Suppressor macrophage treated with lipopolysaccharide for 1 hour (primary cell): ENCODE measurements at places on chromosomes 12 and 14.

DNA sequence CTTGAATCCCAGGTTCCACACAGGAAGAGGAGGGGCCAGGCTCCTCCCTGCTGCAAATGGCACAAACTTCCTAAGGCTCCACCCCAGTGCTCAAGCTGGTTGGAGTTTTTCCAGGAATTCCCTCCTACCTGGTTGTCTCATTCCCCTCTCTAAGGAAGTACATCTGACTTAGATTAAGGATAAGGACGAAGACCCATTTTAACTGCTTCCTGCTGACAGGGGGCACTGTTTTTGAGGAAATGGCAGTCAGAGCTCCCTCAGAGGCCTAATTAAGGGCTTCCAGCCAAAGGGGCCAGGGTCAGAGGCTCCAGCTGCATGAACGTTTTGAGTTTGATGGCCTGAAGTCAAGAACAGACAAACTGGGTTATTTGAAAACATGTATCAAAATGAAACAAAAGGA, 1084.7 kb downstream of the SLC6A15 start:
- no peak for DNase-seq

DNA sequence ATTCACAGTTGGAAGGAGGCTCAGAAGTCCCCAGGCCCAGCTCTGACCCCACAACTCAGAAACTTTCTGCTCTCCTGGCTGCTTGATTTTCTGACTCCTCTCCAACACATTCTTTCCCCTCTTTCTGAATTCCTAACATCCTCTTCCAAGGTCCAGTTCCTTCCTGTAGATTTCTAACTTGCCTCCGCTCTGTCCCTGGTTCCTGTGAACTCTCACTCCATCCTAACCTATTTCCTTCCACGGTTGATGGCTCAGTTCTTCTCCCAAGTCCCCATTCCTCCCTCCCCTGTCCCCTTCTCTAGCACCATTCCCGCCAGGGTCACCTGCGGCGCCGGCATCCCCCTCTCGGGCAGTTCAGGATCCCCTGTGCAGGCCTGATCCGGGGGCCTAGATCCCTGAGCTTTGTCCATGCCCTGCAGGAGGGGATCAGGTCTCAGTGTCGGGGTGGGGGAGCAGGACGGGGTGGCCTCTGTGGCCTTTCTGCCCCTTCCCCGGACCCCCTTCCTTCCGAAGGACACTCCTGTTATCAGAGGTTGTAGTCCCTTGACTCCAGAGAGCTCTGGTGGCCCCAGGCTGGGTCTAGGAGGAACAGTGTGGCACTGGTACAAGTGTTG, 6.0 kb upstream of the SLC22A17 start:
- DNase-seq, result no peak

DNA sequence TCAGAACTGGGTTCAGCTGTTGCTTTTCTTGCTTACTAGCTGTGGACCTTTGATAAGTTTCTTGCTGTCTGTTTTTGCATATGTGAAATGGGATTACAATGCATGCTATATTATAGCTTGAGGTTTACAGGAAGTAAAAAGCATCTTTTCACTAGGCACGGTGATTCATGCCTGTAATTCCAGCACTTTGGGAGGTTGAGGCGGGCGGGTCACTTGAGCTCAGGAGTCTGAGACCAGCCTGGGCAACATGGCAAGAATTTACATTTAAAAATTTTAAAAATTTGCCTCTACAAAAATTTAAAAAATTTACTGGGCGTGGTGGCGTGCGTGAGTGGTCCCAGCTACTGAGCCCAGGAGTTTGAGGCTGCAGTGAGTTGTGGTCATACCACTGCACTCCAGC, 42.0 kb downstream of the CALM1 start:
- DNase-seq, result no peak

GRCh38 chr12:98572010-98572409, 21.5 kb upstream of the SLC25A3 start:
- DNase-seq, result no peak

- DNase-seq, result no peak
These were observed 5.8 kb downstream of the GNS start for GRCh38 chr12:64753427-64753826.

DNA sequence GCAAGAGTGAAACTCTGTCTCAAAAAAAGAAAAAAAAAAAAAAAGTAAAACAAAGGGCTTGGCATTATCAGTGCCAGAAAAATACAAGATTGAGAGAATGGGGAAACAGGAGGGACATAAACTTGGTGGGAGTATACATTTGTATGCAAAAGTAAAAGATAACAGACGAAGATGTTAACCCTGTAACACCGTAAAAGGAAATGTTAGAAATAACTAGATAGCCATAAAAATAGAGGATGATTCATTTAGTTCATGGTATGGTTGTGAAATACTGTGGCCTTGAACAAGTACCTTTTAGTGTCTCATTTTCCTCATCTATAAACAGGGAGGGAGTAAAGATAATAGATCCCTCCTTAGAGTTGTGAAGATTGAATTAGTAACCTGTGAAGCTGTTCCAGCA, 33.3 kb downstream of the ATP2A2 start:
- peak; percentile 67 for DNase-seq

GRCh38 chr14:69987406-69988121, 108.3 kb downstream of the SMOC1 start:
- no peak for DNase-seq
